ENCODE measurements at places on chromosomes 16 and 17. TPM values are rescaled to one million over a fixed set of nuclear protein-coding genes. Genes with fewer than 3 reads are reported as not detected.
A peak's percentile ranks its signal among the peaks of the same experiment; 100 is the strongest.

The TTLL6 gene
- total RNA-seq = 3.4 TPM

The TAT gene
- 0.66 TPM for total RNA-seq

The GPR142 gene
- total RNA-seq = not detected

The CD300H gene
- total RNA-seq = not detected

The GUCY2D gene
- 1.1 TPM for total RNA-seq

The TPSG1 gene
- not detected for total RNA-seq

The PSMB3 gene
- 273 TPM for total RNA-seq

The DCTPP1 gene
- total RNA-seq = 72.2 TPM

The KCNJ2 gene
- total RNA-seq = 1.1 TPM

The KRT24 gene
- not detected for total RNA-seq

GRCh38 chr16:28212532-28212873 lies 738 bp upstream of the XPO6 start:
- DNase-seq = no peak

DNA sequence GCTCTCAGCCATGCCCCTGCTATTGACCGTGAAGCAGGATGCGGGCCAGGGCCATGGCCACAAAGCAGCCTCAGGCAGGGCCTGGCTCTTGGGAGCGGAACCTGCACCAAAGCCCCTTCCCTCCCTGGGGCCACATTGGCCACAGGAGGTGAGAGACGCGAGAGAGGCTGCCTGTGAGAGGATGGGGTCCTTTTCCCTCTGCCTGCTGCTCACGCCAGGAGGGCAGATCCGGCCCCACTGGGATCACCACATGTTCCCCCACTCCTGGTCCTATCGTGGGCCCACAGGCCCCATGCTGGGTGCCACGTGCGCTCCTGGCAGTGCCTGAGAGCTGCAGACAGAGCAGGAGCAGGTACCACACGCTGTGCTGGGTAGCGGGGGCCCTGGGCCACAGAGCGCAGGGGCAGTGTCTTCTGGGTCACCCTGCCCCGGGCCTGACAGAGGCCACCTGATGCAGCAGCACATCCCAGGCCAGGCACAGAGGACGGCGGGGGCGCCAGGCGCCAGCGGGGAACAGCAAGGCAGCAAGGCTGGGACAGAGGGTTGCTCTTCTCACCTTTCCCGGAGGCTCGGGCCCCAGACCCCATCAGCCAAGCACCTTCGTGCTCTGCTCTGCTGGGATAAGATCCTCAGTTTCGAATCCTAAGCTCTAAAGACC lies 9.2 kb upstream of the NUDT16L1 start:
- no peak for DNase-seq

GRCh38 chr17:77590951-77591735 lies 367.4 kb upstream of the TNRC6C start:
- no peak for DNase-seq

- DNase-seq = no peak
Measured at GRCh38 chr16:79665970-79666369, 65.4 kb upstream of the MAF start.

DNA sequence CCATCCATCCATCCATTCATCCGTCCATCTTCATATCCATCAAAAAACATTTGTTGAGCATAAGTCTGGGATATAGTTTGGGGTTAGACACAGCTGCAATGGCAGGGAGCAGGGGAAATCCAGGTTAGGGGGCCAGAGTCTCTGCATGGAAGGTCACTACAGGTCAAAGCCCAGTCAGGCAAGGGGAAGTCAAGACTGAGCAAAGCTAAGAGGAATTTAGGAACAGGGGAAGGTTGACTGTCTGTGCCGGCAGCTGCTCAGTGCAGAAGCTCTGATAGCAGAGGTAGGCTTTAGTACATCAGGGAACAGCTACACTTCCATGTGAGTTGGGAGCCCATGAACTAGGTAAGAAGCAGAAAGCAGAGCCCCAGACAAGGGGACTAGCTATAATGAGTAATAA lies 68.1 kb downstream of the IRF8 start:
- no peak for DNase-seq

DNA sequence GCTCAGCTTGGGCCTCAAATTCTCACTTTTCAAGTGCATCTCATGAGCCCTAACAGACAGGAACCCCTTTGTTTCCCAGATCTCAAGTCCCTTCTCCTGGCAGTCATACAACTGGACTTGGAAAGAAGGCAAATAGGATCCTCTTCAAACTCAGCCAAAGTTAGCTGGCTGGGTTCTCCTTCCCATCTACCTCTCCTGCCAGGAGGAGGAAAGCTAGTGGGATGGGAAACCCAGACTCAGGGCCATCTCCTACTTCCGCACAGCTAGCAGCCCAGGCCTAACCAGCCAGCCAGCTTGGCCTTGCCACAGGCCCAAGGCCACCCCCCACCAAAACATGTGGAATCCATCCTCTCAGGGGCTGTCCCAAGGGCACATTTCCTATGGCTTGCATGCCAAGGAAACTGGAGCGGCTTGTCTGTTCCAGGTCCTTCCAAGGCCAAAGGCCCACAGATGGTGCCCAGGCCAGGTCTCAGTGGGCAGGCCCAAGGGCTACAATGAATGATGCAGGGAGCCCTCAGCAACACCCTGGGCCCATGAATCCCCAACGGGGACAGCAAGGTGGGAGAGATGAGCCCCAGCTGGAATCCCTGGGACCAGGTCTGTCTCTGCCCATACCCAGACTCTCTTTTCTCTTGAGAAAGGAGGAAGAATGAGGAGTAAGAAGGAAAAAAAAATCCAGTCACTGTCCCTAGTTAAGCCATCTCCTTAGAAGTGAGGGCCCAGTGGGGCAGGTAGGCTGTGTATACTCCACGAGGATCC lies 1.7 kb downstream of the SMARCD2 start:
- DNase-seq = no peak

DNA sequence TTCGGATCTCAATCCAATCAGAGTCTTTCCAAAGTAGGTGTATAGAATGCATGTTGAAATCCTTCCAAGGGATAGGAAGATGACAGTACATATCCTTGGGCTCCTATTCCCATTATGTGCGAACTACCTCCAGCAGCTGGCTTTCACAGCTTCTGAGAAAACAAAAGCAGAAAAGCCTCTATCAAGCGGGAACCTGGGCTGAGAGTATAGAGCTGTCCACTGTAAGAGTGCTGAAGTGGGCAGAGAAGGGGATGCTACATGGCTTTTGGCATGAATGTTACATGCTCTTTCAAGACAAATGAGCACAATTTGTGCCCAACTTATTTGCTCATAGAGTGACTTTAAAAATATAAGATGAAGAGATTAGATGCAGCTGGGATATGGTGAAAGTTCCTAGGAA lies 993.5 kb downstream of the CDH8 start:
- peak; percentile 18 for DNase-seq

DNA sequence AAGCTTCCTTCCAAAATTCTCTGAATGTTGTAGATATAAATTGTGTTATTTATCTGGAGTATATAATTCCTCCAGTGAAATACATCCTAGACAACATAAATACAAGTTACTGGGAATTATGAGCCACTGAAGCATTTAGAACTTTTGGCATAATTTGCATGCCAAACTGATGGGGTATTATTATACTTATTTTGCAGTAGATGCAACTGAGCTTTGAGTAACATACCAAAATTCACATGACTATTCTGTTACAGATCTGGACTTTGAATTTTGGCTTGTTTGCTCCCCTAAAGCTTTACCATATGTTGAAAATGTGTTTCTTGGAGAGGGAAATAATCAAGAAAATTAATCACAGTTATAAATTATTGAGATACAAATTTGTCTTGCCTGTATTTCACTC lies 372.5 kb downstream of the CDH11 start:
- no peak for DNase-seq

GRCh38 chr17:77427391-77427991 lies 286.7 kb downstream of the SEC14L1 start:
- DNase-seq = no peak

DNA sequence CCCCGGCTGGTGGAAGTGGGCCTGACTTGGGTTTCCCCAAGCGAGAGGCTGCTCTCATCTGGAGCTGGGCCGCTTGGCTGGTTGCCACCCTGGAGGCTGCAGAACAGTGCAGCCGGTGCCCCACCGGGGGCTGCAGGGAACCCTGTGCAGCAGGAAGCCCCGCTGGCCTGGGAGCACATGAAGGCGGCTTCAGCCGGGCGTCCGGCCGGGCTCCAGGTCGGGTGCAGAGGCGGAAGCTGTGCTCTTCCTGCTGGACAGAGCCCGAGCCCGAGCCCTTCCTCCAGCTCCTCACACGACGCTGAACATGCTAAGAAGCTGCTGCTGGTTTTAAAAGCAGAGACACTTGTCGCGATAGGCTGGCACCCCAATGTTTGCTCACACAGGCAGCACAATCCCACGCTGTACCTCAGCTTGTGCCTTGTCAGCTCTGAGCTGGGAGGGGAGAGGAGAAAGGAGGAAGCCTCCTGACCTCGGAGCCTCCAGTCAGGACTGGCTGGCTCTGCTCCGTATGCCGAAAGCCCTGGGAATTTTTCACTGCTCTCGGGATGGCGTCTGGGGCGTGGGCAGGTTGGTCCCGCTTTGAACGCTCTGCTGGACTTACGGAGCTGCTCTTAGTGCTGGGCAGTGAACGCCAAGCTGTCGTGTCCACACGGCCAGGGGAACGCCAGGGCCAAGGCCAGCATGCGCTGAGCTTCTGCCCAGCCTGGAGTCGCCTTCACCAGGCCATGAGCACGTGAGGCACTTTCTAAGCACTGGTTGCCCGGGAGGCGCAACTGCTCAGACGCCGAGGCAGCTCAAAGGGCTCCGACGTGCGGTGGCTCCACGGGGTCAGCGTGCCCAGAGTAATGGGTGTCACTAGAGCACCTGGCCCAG lies 8.8 kb downstream of the CDK5R1 start:
- no peak for DNase-seq

GRCh38 chr17:17523731-17524490 lies 27.7 kb upstream of the RASD1 start:
- no peak for DNase-seq

- DNase-seq = peak; percentile 25
Measured at GRCh38 chr16:85798901-85799496, 345 bp downstream of the EMC8 start.

DNA sequence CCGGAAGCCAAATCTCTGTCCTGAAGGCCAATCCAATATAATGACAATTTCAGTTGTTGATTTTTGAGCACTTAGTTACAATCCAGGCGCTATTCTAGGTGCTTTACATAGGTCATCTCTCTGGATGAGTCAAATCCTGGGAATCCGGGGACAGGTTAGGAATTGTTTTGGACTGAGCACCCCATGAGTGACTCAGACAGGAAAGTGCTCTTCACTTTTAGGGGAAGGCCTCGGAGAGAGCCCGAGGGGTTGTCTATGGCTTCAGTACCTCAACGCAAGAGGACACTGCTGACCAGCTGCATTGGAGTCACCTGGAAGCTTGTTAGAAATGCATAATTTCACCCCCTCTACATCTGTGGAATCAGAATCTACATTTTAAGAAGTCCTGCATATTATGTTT lies 108.8 kb downstream of the IRX5 start:
- no peak for DNase-seq

GRCh38 chr17:3972281-3972731 lies 8.1 kb upstream of the ATP2A3 start:
- DNase-seq = no peak

- DNase-seq = no peak
Measured at GRCh38 chr16:88665570-88665969, 2.7 kb upstream of the MVD start.

- peak; percentile 49 for DNase-seq
Measured at GRCh38 chr17:2056206-2057174, 1.6 kb downstream of the HIC1 start.

- DNase-seq = no peak
Measured at GRCh38 chr16:73049091-73049490, 1.2 kb upstream of the ZFHX3 start.

DNA sequence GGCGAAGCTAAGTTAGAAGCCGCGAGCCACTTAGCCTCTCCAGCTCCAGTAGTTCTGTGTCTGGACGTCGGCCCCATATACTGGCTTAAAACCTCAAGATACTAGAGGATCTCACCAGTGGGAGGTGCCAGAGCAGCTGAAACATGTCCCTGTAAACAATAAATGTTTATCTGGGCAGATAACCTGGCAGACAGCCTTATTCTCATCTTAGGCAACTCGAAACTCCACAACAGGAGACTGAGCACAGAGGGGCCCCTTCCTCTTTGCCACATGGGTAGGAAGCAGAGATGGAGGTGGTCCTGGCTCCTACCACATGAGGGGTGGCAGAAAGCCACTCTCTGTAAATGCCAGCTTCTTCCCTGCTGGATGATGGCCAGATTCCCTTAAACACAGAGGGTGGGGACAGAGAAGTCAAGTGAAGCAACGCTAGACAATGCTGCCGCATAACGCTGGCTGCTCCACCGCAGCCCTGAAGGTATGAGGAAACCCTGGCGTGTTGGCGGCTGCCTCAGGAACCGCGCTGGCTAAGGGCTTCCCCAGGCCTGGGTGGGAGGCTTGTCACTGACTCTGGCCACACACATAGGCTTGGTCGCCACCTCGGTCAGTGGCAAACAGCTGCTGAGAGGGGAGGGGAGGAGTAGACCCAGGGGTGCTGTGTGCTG lies 67.9 kb downstream of the HIC1 start:
- peak; percentile 27 for DNase-seq

- no peak for DNase-seq
Measured at GRCh38 chr16:59593194-59593661, 859.1 kb upstream of the GOT2 start.

DNA sequence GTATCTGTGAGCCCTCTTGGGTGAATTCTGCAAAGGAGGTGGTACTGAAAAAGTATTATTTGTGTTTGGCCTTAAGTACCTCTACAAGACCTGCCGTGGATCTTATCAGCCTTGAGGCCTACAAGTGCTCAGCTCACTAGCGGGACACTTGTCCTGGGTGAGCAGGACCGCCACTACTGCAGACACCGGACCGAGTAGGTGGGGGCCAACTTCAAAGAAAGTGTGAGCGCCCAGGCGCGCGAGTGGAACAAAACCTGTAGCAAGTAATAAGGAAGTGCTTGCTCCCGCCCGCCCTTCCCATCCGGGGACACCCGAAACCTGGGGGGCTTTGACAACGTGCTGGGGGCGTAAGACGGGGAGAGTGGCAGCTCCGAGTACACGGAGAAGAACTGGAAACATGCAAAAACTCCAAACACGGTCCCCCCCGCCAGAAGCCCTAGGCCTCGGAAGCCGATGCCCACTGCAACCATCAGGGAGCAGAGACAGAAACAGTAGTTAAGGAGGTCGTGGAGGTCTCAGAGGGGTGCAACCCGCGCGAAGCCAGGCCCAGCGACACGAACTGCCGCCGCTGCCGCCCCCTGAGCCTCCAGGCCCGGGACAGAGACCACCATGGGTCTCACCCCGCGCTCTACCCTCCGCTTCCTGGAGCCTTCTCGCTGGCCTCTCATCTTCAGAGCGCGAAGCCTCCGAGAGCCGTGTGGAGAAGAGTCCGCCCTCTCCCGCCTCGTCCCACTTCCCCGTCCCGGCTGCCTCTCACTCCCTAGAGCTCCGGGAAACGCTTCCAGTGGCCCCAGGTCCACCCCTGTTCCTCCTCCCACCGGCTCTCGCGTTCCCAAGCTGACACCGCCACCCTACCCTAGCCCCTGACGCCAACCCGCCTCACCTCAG lies 537 bp downstream of the CNOT1 start:
- peak; percentile 16 for DNase-seq

- no peak for DNase-seq
Measured at GRCh38 chr16:67844497-67844896, 2.2 kb upstream of the NUTF2 start.

Data from WTC11 (cell line).